Mesendoderm (in vitro differentiated cells): ENCODE measurements at places on chromosomes 5 and 9.

- no peaks in the 10 kb centered on the region for H3K27me3 ChIP-seq
- H3K4me3 ChIP-seq, result peak overlapping the region; percentile 78
- H3K4me1 ChIP-seq, result no peaks in the 10 kb centered on the region
- H3K36me3 ChIP-seq, result no peaks in the 10 kb centered on the region
- DNase-seq, result no peak
These were observed 817 bp upstream of the GNE start for GRCh38 chr9:36258996-36259533.

GRCh38 chr9:89313842-89314241, 2.8 kb downstream of the CKS2 start:
- no peaks in the 10 kb centered on the region for H3K27me3 ChIP-seq
- peaks cover 2% of the 10 kb centered on the region for H3K4me1 ChIP-seq
- no peak for DNase-seq
- H3K4me3 ChIP-seq, result no peak overlapping the region
- H3K27ac ChIP-seq, result no peak overlapping the region

DNA sequence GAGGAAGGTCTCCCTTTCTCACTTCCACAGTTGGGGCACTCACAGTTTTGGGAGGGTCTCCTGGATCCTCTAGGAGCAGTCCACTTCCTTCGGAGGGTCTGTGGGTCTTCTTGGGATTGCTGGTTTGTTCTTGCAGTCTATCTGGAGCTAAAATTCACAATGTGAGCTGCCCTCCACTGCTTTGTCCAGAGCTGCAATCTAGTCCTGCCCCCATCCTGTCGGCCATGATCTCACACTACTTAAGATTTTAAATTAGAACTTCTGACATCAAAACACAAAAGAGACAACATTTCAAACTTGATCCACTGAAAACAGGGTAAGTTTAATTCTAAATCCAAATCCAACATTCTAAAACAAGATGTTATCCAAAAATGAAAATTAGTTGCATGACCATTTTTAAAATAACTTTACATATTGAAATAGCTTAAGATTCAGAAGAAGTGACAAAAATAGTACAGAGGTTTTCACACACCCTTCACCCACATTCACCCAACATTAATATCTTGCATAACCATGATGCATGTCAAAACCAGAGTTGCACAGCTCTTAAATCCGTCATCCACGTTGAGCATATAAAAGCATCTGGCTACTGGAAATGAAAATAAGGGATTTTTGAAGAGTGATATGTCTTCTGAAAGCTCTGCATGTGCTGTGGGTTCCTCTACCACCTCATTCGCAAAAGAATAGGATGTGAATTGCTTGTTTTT, 113.7 kb upstream of the EPB41L4A start:
- DNase-seq, result no peak
- no peak overlapping the region for H3K27ac ChIP-seq
- H3K4me1 ChIP-seq, result peaks cover 7% of the 10 kb centered on the region
- H3K27me3 ChIP-seq, result no peaks in the 10 kb centered on the region
- H3K36me3 ChIP-seq, result no peaks in the 10 kb centered on the region

- H3K4me1 ChIP-seq, result no peaks in the 10 kb centered on the region
- H3K27ac ChIP-seq, result no peak overlapping the region
- no peaks in the 10 kb centered on the region for H3K27me3 ChIP-seq
- no peak overlapping the region for H3K4me3 ChIP-seq
These were observed 129.0 kb downstream of the MUSK start for GRCh38 chr9:110797611-110798010.

GRCh38 chr9:8643896-8644295, 844.3 kb upstream of the DMAC1 start:
- DNase-seq, result no peak
- no peaks in the 10 kb centered on the region for H3K4me1 ChIP-seq
- H3K27ac ChIP-seq, result no peak overlapping the region
- H3K4me3 ChIP-seq, result no peak overlapping the region
- no peaks in the 10 kb centered on the region for H3K36me3 ChIP-seq

- no peak overlapping the region for H3K27ac ChIP-seq
- no peaks in the 10 kb centered on the region for H3K4me1 ChIP-seq
- H3K27me3 ChIP-seq, result no peaks in the 10 kb centered on the region
- H3K36me3 ChIP-seq, result no peaks in the 10 kb centered on the region
- no peak for DNase-seq
These were observed 19.2 kb downstream of the KCTD16 start for GRCh38 chr5:144189800-144190429.

- H3K27me3 ChIP-seq, result no peaks in the 10 kb centered on the region
- H3K27ac ChIP-seq, result no peak overlapping the region
- H3K4me1 ChIP-seq, result no peaks in the 10 kb centered on the region
These were observed 34.6 kb downstream of the SPARC start for GRCh38 chr5:151651997-151652645.
